T-cell (primary cell): ENCODE measurements at places on chromosomes 16 and 17.
A peak's percentile ranks its signal among the peaks of the same experiment; 100 is the strongest.

DNA sequence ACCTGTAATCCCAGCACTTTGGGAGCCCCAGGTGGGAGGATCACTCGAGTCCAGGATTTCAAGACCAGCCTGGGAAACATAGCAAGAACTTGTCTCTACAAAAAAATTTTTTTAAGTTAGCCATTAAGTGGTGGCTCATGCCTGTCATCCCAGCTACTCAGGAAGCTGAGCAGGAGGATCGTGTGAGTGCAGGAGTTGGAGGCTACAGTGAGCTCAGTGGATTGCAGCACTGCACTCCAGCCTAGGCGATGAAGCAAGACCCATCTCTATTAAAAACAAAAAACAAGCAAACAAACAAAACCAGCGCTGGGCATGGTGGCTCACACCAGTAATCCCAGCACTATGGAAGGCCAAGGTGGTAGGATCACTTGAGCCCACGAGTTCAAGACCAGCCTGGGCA is 38.0 kb downstream of the HEATR3 start:
- DNase-seq: no peak

DNA sequence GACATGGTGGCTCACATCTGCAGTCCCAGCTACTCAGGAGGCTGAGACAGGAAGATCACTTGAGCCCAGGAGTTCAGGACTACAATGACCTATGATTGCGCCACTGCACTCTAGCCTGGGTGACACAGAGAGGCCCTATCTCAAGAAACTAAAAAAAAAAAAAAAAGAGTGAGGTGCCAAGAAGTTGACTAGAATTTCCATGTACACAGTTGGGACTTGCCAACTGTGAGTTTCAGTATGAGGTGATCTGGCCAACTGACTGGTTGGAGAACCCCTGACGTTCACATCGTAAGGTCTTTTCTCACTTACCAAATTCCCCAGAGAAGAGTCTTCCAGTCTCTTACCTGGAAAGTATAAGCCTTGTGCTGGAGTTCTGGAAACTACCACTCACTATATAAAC is 3.1 kb upstream of the MED11 start:
- DNase-seq: no peak

GRCh38 chr16:88338111-88338510 is 44.6 kb upstream of the ZNF469 start:
- no peak for DNase-seq

DNA sequence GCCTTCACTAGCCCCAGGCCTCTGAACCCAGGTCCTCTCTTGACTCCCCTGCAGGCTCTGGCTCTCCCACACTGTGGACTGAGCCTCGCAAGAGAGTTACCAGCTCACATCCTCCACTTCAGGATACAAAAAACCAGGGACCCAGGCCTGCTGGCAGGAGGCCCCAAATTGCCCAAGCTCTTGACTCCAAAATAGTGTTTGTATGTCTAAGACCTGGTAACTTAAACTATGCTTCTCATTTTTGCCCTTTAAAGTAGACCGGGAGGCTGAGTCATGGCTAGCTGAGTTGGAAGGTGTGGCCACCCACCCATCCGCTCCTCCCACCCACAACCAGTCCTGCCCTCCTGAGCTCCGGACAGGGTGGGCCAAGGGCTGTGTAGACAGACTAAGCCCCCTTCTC is 250.0 kb downstream of the SOX9 start:
- no peak for DNase-seq

DNA sequence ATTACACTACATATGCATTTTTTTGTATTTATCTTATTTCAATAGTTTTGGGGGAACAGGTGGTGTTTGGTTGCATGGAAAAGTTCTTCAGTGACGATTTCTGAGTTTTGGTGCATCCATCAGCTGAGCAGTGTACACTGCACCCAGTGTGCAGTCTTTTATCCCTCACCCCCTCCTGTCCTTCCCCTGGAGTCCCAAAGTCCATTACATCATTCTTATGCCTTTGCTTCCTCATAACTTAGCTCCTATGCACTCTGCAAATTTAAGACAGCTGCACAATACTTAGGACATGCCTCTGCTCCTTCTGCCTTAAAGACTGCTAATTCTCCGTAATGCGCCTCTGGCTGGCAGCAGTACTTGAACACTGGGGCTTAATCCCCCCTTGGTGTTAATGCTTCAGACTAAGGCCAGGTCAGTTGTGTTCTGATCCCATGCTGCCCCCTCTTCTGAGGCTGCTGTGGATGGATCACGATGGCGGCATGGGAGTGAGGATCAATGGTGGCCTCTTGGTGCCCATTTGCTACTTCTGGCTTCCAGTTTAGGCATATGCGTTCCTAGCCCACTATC is 146.2 kb downstream of the PARN start:
- no peak for DNase-seq

DNA sequence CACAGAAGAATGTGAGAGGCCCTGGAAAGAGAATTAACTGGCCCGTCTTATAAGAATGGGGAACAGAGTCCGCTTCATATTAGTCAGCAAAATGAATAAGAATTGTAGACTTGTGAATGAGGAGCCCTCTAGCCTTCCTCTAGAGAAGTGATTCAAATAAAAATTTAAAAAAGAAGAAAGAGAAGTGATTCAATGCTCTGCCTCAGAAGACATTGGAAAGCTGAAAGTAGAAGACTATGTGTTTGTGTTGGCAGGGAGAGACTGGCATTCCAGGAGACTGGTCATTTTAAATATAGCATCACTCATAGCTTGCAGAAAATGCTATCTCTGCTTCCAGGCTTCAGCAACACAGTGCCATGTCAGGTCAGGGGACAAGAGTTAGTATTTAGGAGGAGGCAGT is 190.6 kb upstream of the HS3ST3A1 start:
- no peak for DNase-seq

GRCh38 chr17:33370401-33370800 is 77.3 kb upstream of the ASIC2 start:
- DNase-seq: no peak

DNA sequence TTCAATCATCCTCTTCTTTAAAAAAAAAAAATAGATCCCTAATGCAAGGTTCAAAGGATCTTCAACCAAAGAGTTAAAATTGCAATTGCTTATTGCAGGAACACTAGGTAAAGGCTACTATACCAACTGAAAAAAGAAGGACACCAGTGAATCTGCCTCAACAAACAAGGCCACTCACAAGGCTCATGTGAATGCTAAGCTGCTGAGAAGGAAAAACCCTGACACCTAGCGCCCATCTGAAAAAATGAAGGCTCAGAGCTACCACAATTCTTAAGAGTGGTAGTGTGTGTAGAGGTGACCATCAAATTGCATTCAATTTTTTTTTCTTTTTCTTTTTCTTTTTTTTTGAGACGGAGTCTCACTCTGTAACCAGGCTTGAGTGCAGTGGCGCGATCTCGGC is 201.6 kb upstream of the C17orf78 start:
- DNase-seq: no peak

- no peak for DNase-seq
Observed at GRCh38 chr16:68645494-68646388, 631 bp downstream of the CDH3 start.

GRCh38 chr17:55730808-55731207 is 8.1 kb upstream of the TMEM100 start:
- DNase-seq: no peak

DNA sequence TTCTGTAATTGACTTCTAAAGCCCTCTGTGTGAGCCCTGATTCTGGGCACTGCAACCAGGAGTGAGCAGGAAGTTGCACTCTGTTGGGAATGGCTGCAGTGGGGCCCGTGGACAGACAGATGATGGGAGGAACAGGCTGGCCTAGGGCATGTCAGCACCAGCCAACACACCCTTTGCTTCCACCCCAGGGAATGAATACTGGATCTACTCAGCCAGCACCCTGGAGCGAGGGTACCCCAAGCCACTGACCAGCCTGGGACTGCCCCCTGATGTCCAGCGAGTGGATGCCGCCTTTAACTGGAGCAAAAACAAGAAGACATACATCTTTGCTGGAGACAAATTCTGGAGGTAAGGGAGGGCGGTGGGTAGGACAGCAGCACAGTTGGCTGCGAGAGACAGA is 10.8 kb upstream of the LPCAT2 start:
- no peak for DNase-seq

DNA sequence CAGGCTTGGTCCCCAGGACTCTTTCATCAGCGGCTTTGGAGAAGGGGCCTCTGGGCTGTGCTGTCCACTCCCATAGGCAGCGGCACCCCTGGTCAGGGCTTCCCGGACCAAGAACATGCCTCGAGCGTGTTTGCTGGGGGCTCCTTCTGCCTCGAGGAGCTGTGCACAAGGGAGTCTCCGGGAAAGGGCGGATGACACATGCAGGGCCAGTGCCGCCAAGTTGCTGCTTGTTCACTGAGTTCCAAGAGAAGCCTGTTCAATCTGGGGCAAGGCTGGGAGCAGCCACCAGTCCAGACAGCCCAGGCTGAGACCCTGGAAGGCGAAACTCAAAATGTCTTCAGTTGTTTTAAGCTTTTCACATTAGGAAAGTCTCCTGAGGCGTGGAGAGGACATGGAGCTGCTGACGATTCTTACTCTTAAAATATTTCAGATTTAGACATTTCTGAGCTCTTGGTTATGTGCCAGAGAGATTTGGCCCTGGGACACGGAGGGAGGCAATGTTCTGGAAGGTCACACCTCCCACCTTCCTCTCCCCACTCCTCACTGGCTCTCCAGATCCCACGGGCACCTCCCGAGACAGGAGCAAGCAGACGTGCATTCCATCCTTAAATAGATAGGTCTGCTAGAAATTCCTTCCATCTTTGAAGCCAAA is 84.5 kb upstream of the ZNF469 start:
- no peak for DNase-seq

GRCh38 chr17:77282524-77283515 is 142.1 kb downstream of the SEC14L1 start:
- no peak for DNase-seq

- no peak for DNase-seq
Observed at GRCh38 chr16:89949121-89949742, 677 bp downstream of the DEF8 start.

DNA sequence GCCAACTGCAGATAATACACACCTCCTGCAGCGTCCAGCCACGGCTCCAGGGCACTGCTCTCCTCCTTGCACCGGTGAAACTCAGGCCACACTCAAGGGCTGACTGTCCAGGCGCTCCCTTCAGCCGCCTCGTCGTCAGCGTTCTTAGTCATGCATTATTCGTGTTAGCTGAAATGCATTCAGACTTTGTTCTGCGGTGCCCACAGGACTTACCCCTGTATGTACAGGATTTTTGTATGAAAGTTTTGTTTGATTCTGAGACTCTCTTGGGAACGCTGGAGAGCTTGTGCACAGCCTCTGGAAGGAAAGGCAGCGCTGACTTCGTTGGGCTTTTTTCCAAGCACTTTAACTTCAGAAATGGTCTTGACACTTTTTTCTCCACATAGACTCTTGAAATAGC is 22.1 kb downstream of the CIBAR2 start:
- no peak for DNase-seq

DNA sequence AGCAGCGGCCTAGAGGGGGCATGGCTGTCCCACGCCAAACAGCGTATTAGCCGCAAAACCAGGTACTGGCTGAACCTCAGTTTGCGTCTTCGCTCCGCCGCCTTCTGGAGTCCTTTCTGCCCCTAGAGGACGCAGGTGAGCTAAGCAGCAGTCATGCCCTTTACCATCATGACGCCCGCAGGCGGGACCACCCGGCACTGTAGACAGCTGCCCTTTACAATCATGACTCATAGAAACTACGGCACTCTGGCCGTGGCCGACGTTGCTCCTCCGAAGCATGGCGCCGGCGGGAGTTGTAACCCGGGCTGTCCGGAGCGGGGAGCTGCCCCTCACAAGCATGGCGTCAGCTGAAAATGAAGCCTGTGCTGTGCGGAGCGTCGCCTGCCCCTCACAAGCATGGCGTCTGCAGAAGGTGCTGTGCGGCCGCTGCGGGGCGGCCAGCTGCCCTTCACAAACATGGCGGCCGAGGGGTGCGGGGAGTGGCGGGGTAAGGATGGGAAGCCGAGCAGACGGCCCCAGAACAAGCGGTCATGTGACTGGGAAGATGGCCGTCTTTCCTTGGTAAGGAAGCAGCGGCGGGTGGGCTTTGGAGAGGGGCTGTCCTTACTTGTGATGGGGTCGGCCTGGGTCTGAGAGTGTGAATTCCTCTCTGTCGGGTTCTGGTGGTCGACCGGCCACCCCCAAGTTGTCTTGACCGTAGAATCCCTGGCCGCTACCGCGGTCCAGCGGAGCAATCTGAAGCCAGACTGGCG is at the start of gene VPS35L:
Gene VPS35L, plus strand, starts transcription at position 518 of the 752 bp plus-strand sequence. Its CDS starts 27 bp downstream, at position 545.
- peak; percentile 93 for DNase-seq

DNA sequence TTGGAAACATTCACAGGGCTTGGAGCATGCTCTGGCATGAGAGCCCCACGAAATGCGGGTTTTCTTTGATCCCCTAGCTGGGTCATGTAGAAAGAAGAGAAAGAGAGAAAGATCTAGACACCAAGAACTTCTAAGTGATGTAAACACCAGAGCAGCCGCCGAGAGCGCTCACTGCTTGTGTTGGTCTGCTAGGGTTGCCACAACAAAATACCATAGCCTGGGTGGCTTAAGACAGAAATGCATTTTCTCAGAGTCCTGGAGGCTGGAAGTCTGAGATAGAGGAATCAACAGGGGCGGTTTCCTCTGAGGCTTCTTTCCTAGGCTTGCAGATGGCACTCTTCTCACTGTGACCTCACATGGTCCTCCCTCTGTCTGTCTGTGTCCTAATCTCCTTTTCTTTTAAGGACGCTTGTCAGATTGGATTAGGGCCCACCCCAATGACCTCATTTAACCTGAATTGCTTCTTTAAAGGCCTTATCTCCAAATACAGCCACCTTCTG is 139.5 kb downstream of the CYLD start:
- no peak for DNase-seq

GRCh38 chr17:1137465-1137894 is 42.3 kb downstream of the ABR start:
- no peak for DNase-seq

GRCh38 chr17:43552229-43552837 is 6.2 kb upstream of the ETV4 start:
- no peak for DNase-seq

DNA sequence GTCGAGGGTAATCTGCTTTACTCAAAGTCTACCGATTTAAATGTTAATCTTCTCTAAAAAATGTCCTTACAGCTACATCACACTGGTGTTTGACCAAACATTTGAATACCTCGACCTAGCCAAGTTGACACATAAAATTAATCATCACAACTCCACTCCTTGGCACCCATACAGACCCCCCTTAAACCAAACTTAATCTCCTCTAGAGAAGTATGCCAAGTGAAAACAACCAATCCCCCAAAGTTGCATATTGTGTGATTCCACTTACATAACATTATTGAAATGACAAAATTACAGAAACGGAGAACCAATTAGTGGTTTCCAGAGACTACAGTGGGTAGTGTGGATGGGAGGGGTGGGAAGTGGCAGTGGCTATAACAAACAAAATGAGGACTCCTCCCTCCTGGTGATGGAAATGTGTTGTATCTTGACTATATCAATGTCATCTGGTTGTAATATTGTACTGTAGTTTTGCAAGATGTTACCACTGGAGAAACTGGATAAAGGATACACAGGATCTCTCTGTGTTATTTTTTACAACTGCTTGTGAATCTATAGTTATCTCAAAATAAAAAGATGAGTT is 39.4 kb downstream of the CAPNS2 start:
- DNase-seq: no peak

- DNase-seq: no peak
Observed at GRCh38 chr16:22373662-22374310, 633 bp downstream of the CDR2 start.

- DNase-seq: no peak
Observed at GRCh38 chr16:84851192-84852127, 31.7 kb downstream of the CRISPLD2 start.
